Kidney (tissue), 22 donors: ENCODE measurements at places on chromosomes 16 and 17.

DNA sequence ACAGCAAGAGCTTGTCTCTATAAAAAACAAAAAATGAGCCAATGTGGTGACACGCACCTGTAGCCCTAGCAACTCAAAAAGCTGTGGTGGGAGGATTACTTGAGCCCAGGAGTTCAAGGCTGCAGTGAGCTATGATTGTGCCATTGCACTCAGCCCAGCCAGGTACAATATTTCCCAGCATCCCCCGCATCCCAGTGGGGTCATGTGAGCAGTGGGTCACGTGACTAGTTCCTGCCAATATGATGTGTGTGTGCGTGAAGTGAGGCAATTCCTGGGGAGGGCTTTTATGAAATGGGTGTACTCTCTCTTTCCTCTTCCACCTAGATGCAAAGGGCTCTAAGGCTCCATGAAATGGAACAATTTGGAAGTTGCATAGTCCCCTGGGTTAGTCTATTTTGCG, 81.3 kb downstream of the GSG1L start:
- no peak for DNase-seq

DNA sequence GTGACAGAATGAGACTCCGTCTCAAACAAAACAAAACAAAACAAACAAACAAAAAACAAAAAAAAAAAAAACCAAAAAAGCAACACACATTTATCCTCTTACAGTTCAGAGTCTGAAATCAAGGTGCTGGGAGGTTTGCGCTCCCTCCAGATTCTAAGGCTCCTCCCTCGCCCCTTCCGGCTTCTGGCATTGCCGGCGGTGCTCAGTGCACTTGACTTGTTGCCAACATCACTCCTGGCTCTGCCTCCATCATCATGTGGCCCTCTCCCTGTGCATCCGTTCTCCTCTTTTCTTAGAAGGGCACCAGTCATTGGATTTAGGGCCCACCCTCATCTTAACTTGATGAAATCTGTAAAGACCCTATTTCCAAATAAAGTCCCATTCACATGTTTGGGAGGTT, 73.8 kb downstream of the RBFOX3 start:
- DNase-seq = no peak

- DNase-seq = no peak
Measured at GRCh38 chr17:57881143-57881542, 31.3 kb upstream of the MRPS23 start.

DNA sequence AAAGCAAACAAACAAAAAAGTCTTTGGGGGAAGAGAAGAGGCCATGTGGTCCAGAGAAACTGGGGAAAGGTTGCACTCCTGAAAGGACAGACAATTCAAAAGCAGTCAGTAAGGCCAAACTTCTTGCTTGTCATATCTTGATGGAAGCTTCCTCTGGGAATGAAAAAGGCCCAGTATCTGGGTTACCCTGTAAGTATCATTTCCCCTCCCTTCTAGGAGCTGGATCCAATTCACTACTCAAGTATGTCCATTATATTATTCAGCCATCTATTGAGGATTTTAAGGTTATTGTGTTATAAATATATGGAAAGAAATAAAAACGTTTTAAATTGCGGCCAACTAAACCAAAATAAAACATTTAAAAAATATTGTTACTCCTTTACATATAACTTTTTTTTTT, 26.0 kb upstream of the MON1B start:
- no peak for DNase-seq

DNA sequence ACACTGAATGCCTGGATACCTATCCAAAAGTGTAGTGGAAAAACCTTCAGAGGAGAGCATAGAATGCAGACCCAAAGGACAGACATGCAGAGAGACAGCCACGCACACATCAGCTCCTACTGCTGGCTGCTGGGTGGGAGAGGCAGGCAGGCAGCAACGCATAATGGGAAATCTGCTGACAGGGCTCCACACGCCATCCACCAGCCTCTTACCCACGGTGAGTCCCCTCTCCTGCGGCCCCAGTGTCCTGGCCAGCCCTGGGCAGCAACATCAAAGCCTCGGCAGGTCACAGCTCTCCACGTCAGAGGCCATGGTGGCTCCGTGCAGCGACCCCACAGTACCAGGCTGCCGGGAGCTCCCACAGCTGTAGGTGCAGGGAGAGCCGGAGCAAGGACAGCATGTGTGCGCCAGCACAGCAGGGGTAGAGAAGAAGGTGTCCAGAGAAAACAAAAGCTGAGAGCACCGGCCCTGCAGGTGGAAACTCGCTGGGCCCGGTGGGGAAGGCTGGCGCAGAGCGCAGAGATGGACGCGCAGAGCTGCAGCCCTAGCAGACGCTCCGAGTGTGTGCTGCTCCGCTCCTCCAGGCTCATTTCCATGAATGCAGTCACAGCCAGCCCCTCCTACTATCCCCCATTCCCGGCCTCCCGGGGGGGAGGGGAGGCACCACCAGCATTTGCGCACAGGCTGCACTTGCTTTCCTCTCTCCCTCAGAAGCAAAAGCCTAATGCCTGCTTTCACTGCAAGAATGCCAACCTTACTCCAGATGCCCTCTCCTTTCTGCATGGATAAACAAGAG, 58.9 kb downstream of the CYTH1 start:
- DNase-seq = peak; percentile 81

DNA sequence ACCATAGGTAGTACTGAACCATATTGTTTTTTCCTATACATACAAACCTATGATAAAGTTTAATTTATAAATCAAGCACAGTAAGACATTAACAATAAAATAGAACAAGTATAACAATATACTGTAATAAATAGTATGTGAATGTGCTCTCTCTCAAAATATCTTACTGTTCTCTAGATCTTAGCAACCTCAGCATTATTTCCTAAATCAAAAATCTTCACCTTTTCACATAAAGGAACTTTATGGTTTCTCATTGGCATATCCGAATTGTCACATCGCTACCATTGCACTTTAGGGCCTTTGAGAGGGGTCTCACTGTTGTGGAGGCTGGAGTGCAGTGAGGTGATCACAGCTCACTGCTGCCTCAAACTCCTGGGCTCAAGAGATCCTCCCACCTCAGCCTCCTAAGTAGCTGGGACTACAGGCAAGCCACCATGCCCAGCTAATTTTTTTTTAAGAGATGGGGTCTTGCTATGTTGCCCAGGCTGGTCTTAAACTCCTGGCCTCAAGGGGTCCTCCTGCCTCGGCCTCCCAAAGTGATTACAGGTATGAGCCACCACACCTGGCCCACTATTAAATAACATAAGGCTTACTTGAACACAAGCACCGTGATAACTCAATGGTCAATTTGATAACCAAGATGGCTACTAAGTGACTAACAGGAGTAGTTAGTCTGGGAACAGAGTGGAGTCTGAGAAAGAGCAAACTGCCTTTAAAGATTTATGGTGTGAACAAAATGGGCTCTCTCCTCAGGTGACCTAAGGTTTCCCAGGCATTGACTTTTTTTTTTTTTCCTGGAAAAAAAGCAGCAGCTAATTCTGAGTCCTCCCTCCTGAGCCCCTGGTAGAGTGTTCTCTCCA, 2.9 kb upstream of the TMEM97 start:
- DNase-seq = no peak

- DNase-seq = no peak
Measured at GRCh38 chr16:26386096-26386495, 680.6 kb upstream of the C16orf82 start.

GRCh38 chr16:79754501-79754900, 154.0 kb upstream of the MAF start:
- no peak for DNase-seq

DNA sequence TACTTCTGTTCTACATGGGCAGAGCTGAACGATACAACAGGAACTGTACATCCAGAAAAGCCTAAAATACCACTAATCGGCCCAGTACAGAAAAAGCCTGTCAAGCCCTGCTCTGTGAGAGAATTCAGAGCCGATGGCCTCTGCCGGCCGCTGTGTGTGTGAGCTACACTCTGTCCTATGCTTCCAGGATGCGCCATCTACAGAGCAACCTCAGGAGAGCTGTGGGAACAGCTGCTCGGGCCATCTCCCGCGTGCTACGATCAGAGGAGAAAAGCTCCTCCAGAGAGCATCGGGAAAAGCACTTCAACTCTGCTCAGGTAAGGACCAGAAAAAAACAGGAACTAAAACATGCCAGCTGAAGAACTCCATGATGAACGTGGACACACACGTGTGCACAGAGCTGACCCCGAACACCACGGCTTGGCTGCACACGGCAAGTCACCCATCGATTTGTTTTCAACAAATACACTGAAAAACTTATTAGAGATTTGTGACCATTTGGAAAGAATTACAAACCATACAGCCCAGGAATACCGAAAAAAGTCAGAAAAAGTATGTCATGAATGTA, 115.9 kb downstream of the ANKRD11 start:
- no peak for DNase-seq
